Central memory CD4-positive, alpha-beta T cell (primary cell): ENCODE measurements at places on chromosomes 5 and 9.

DNA sequence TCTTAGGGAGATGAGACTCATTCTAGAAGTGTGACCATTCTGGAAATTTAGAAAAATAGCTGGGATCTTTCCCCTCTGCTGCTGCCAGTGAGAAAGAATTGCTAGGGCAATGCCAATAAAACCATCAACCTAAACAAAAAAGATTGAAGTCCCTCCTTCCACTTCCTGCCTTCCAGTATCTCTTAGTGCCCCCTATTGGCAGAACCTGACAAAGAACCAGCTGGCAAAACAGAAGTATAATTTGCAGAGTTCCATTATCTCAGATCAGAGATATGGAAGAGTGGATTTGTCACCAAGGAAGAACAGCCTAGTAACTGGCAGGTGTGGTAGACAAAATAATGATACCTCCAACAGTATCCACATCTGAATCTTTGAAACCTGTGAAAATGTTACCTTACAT is 13.8 kb upstream of the PLCXD3 start:
- no peak for DNase-seq

- no peak for DNase-seq
These were observed 6.4 kb downstream of the TLE4 start for GRCh38 chr9:79577969-79578723.

GRCh38 chr5:14574891-14575508 is 6.6 kb upstream of the OTULINL start:
- no peak for DNase-seq

- no peak for DNase-seq
These were observed 2.5 kb downstream of the CENPP start for GRCh38 chr9:92328225-92328624.

GRCh38 chr5:57774439-57774838 is 291.8 kb upstream of the ACTBL2 start:
- no peak for DNase-seq

DNA sequence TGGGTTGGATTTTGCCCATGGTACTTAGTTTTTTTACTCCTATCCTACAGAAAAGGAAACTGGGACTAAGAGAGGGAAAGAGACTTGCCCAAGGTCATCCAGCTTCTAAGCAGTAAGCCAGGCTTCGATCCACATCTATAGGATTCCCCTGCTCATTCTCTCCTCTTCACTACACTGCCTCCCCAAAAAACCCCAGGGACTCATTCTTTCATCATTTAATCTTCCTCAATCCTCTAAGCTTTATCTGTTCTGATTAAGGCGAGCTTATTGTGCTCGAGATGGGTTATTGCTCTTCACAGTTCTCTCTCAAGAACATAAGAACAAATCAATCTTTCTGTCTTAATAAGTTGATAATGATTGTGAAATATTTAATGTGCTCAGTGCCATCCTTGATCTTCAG is 511.1 kb upstream of the BRINP1 start:
- no peak for DNase-seq

- no peak for DNase-seq
These were observed 194.3 kb upstream of the VLDLR start for GRCh38 chr9:2427120-2427891.

DNA sequence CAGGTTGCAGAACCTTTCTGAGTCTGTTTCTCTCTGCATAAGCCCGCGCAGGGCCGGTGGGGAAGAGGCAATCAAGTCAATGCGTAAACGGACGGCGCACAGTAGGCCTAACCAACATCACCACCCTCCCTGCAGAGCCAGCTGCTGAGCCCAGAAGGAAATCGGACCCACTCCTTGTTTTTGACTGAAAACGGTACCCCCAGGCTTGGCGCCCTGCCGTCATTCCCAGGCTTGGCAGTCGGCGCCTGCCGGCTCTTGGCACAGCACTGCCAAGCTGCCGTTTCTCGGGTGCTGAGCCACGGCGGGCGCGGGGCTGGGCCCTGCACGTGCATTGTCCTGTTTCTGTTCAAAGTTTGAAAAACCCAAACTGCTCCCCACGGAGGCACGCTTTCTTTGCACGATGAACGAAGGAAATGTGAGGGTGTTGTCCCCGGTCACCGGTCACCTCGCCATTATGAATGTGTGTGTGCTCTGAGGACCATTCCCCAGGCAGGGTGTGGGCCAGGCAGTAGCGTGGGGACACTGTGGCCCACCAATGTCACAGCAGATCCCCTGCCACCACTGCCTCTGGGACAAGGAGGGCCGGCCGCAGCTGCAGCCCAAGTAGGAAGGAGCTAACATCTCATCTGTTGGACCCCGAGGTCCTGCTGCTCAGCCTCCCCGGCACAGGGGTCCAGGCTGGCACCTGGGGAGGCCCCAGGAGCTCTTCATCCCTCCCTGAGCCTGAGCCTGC is 20.1 kb downstream of the FIBCD1 start:
- no peak for DNase-seq

DNA sequence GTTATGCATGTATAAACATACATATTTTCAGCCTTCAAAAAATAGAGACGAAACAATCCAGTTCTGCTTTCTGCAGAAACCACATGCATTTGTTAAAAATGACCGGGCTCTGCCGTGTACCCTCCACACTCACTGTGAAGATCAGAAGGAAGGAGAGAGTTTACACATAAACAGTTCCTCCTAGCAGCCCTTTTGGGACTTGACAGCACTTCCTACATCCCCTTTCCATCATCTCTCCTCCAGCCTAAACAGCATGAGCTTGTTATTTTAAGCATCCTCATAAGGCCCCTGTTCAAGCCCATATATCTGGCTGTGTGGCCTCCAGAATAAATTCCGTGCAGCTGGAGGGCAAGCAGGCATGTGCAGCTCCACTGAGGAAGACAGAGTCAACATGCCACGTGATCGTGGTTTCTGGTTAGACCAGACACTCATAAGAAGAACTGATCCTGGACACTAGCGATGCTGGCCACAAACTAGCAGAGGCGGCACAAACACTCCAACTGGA is 42.2 kb downstream of the NIPAL4 start:
- no peak for DNase-seq

GRCh38 chr5:159161361-159162214 is 47.8 kb downstream of the RNF145 start:
- no peak for DNase-seq
